Cardiac fibroblast (primary cell): ENCODE measurements at places on chromosomes 11 and 22.

GRCh38 chr22:26023104-26023775 lies 146.0 kb upstream of the SEZ6L start:
- DNase-seq: no peak

DNA sequence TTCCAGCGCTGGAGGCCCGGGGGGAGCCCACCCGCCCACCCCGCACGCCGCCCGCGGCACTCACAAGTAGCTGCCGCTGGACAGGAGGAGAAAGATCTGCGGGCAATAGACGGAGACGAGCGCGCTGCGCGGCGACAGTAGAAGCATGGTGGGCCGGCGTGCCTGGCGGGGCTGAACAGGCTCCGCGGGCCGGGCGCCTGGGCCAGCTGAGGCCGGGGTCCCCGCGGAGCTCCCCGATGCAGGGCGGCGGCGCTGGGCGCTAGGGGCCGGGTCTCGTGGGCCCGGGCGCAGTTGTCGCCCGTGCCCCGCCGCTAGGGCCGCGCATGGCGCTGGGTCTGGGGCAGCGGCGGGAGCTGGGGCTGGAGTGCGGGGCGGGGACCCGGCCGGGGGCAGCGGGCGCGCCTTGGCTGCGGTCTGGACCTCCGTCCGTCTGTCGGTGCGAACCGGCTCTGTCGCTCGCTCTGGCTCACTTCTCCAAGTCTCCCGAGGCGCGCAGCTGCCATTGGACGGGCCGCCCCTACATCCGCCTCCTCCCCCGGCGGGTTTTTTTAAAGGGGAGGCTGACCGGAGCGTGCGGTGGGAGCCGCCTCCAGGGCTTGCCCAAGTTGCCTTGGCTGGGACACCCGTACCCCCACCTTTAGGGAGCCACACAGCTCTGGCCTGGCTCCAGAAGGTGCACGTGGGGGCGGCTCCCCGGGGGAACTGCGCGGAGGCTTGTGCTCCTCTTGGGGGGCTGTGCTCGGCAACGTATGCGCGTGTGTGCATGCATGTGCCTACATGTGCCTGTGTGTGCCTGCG lies 4.7 kb downstream of the WNT7B start:
- no peak for DNase-seq

DNA sequence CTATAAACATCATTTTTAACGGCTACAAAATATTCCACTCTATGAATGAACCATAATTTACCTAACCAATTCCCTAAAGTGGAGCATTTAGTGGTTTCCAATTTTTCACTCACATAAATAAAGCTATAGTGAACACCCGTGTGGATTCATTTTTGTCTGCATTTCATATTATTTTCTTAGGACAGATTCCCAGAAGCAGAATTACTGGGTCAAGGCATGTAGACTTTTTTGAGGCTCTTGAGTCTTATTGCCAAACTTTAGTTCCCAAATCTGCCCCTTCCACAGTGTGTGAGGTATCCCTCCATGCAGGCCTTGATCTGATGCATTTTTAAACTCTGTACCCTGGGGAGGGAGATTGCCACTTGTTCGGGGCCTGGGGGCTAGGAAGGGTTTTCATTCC lies 198.2 kb downstream of the TENM4 start:
- DNase-seq: no peak

DNA sequence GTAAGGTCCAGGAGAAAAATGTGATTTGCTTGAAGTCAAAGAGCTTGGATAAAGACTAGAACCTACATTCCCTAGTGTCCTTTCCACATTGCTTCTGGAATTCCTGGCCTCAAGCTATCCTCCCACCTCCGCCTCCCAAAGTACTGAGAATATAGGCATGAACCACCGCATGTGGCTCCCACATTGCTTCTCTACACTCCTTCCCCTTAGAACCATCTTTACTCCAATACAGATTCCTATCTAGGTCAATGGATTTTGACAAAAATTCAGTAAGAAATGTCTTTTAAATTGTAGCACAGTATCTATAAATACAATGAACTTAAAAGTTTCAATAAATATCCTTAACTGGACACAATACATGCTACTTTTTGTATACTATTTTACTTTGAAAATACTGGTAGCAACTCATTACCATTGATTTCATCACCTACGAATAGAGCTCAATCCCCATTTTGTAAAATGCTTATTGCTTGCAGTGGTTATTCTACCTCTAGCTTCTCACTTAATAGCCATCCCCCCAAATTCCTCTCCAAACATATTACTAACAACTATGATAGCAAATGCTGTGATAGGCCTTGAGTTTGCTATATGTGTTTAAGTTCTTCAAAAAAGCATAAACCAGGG lies 53.4 kb downstream of the GAB2 start:
- DNase-seq: no peak

- no peak for DNase-seq
Measured at GRCh38 chr11:76161261-76161961, 44.9 kb downstream of the WNT11 start.

DNA sequence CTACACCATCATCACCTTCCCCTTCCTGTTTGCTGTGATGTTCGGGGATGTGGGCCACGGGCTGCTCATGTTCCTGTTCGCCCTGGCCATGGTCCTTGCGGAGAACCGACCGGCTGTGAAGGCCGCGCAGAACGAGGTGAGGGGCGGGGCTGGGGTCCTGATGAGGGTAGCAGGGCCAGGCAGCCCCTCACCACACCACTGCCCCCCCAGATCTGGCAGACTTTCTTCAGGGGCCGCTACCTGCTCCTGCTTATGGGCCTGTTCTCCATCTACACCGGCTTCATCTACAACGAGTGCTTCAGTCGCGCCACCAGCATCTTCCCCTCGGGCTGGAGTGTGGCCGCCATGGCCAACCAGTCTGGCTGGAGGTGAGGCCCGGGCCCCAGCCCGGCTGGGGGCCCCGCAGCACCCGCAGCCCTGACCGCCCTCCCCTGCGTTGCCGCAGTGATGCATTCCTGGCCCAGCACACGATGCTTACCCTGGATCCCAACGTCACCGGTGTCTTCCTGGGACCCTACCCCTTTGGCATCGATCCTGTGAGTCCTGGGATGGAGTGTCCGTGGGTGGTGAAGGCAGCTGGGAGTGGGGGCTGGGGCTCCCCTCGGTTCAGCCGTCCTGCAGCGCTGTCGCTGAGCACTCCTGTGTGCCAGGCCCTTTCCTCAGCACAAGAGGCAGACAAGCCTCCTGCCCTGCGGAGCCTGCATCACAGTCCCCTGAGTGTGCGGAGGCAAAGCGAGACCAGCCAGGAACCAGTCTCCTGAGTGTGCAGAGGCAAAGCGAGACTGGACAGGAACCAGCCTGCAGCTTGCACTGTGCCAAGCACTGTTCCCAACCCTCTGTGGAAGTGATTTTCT lies 8.8 kb downstream of the TCIRG1 start:
- no peak for DNase-seq

DNA sequence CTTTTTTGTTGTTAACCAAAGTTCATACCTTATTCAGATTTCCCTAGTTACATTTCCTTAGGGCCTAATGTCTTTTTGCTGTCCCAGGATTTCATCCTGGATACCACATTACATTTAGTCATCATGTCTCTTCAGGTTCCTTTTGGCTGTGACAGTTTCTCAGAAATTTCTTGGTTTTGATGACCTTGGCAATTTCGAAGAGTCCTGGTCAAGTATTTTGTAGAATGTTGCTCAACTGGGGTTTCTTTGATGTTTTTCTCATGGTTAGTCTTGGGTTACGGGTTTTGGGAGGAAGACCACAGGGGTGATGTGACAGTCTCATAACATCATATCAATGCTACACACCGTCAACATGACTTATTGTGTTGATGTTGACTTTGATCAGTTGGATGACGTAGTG lies 39.8 kb upstream of the FDX1 start:
- DNase-seq: no peak

GRCh38 chr11:115961159-115962003 lies 457.2 kb upstream of the CADM1 start:
- peak; percentile 15 for DNase-seq

GRCh38 chr11:133249065-133249464 lies 283.2 kb downstream of the OPCML start:
- no peak for DNase-seq

DNA sequence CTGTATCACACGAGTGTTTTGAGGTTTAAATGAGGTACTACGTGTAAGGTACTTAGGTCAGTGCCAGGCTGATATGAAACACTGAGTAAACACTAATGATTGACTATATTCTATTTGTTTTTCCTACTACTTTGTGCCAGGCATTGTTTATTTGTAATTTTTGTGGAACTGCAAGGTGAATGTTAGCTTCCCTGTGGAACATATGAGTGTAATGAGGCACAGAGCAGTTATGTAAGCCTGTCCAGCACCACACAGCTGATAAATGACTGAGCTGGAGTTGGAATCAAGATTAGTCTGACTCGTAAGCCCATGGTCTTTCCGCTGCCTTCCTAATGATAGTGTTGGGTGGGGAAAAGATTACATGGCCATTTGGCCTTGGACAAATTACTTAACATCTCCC lies 5.9 kb downstream of the SLC37A2 start:
- no peak for DNase-seq

DNA sequence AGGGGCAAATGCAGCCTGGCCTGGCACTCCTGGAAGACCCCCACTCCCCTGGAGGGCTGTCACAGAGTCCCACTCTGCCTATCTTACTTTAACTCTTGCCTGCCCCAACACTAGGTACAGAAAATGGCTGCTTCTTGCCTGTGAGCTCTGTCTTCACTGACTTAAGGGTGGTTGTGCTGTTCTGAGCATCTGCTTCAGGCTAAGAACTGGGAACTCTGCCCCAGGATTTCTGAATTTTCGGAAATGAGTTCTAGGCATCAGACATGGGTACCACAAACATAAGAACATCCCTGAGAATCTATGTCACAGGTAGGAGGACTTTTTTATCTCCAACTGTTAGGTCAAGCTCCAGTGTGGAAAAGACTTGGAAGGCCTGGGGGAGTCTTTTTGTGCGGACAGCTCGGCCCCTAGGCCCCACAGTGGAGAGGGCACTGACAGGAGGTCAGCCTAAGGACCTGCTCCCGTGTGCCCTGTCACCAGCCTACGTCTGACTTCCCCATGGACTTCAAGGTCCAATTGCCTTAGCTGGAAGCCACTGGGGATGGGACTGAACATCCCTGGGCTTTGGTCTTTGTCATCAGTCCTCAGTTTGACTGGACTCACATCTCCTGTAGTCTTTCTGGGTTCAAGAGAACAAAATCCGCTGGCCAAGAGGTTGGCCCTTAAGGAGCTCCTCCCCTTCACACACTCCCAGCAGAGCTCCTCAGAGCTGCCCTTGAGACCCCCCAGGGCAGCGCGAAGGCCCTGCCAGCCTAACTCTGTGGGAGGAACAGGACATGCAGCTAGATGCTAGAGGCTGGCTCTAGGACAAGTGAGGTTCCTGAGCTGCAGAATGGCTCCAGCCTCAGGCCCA lies 31.9 kb downstream of the PPP2R1B start:
- peak; percentile 45 for DNase-seq

- DNase-seq: no peak
Measured at GRCh38 chr22:20748082-20748481, 25.8 kb upstream of the SERPIND1 start.

GRCh38 chr11:47564933-47565339 lies 463 bp upstream of the PTPMT1 start:
- no peak for DNase-seq

GRCh38 chr11:110835106-110835505 lies 122.9 kb upstream of the ARHGAP20 start:
- DNase-seq: no peak

GRCh38 chr22:36223504-36223903 lies 15.8 kb downstream of the APOL2 start:
- no peak for DNase-seq

- peak; percentile 51 for DNase-seq
Measured at GRCh38 chr11:18853086-18853720, 61.6 kb upstream of the PTPN5 start.
